ENCODE measurements at places on chromosomes 4 and X. TPM values are rescaled to one million over a fixed set of nuclear protein-coding genes. Genes with fewer than 3 reads are reported as not detected.

CXCR3 gene
- not detected for total RNA-seq

LUZP4 gene
- total RNA-seq: not detected

CXCL1 gene
- total RNA-seq: 2.0 TPM

RBM46 gene
- not detected for total RNA-seq

SYP gene
- 2.0 TPM for total RNA-seq

DNA sequence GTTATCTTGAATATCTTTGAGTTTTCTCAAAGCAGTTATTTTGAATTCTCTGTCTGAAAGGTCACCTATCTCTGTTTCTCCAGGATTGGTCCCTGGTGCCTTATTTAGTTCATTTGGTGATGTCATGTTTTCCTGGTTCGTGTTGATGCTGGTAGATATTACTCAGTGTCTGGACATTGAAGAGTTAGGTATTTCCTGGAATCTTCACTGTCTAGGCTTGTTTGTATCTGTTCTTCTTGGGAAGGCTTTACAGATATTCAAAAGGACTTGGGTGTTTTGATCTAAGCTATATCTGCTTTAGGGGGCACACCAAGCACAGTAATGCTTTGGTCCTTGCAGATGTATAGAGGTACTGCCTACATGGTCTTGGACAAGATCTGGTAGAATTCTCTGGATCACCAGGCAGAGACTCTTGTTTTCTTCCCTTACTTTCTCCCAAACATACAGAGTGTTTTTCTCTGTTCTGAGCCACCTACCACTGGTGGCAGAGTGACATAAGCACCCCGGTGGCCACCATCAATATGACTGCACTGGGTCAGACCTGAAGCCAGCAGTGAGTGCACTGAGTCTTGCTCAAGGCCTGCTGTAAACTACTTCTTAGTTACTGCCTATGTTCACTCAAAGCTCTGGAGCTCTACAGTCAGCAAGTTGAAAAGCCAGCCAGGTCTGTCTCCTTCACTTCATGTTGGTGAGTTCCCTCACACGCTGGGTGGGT is 193.5 kb upstream of the AMOT start:
- no peak for DNase-seq

DNA sequence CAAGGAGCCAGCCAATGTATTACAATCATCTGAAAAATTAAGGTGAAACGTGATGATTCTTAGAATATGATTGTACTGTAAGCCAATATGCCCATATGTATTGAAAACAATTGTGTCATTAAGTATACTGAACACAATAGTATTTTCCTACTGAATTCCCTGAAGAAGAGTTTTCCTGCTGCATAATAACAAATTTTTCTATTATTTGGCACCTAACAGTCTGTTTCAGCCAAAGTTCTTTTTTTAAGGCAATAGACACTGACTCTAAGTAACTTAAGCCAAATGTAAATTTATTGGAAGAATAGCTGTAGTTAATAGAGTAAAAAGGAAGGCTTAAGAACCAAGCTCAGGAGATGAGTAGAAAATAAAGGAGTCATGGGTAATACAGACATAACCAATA is 220.6 kb downstream of the PPP4R3C start:
- DNase-seq: no peak

- no peak for DNase-seq
Observed at GRCh38 chr4:37524267-37524666, 161.9 kb downstream of the RELL1 start.

- DNase-seq: no peak
Observed at GRCh38 chrX:896256-896655, 265.7 kb downstream of the SHOX start.

DNA sequence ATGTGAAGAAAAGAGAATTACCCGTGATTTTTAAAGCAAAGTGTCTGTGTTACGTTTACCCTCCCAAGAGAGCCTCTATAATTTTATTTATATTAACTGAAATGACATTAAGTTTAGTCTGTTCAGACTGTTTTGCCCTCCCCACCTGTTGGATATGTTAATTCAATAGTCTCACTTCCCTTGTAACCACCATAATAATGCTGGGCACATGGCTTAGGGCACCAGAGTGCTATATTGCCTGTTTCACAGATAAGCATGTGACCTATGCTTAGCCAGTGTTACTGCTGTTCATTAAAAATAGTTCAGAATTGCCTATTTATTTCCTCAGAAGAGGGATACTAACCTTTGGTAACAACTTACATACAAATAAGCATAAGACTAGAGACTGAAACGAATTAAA is 446.2 kb downstream of the FAT4 start:
- no peak for DNase-seq

- DNase-seq: no peak
Observed at GRCh38 chr4:130035391-130035790, 939.4 kb downstream of the C4orf33 start.

DNA sequence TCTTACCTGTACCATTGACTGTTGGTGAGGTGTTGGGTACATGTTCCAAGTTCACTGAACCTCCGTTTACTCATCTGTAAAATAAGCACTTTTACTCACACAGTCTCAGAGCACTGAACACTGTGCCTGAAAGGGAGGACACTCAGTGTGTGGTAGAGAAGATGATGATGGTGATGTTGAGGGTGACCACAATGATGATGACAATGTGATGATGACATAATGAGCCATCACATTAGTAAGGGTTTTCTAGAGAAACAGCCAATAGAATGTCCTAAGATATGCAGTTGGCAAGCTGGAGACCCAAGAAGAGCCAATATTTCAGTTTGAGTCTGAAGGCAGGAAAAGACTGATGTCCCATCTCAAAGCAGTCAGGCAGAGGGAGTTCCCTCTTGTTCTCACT is 315.4 kb upstream of the IGFBP7 start:
- no peak for DNase-seq

- DNase-seq: peak; percentile 89
Observed at GRCh38 chrX:44675362-44676024, 132.8 kb upstream of the FUNDC1 start.

- peak; percentile 88 for DNase-seq
Observed at GRCh38 chr4:53601251-53601764, 10.0 kb upstream of the LNX1 start.

GRCh38 chr4:188414441-188414840 is 275.2 kb downstream of the TRIML1 start:
- DNase-seq: no peak

All from LHCN-M2 (cell line).